ENCODE measurements at places on chromosomes 2 and 18. TPM values are rescaled to one million over a fixed set of nuclear protein-coding genes. Genes with fewer than 3 reads are reported as not detected.

C2orf49 gene
- 11.1 TPM for polyA plus RNA-seq

HOXD12 gene
- polyA plus RNA-seq = not detected

SERPINB3 gene
- polyA plus RNA-seq = not detected

CROCC2 gene
- polyA plus RNA-seq = not detected

- no peak for DNase-seq
These were observed 4.3 kb upstream of the ARHGEF4 start for GRCh38 chr2:130832296-130832940.

DNA sequence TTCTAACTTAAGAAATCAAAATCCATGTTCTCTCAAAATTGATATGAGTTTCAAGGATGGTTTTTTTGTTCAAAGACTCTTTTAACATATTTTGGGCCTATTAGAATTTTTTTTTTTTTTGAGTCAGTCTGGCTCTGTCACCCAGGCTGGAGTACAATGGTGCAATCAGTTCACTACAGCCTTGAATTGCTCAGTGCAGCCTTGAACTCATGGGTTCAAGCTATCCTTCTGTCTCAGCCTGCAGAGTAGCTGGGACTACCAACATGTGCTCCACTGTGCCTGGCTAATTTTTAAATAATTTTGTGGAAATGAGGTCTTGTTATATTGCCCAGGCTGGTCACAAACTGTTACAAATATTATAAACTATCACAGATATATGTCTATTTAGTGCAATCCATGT lies 40.6 kb upstream of the RBMS1 start:
- no peak for DNase-seq

DNA sequence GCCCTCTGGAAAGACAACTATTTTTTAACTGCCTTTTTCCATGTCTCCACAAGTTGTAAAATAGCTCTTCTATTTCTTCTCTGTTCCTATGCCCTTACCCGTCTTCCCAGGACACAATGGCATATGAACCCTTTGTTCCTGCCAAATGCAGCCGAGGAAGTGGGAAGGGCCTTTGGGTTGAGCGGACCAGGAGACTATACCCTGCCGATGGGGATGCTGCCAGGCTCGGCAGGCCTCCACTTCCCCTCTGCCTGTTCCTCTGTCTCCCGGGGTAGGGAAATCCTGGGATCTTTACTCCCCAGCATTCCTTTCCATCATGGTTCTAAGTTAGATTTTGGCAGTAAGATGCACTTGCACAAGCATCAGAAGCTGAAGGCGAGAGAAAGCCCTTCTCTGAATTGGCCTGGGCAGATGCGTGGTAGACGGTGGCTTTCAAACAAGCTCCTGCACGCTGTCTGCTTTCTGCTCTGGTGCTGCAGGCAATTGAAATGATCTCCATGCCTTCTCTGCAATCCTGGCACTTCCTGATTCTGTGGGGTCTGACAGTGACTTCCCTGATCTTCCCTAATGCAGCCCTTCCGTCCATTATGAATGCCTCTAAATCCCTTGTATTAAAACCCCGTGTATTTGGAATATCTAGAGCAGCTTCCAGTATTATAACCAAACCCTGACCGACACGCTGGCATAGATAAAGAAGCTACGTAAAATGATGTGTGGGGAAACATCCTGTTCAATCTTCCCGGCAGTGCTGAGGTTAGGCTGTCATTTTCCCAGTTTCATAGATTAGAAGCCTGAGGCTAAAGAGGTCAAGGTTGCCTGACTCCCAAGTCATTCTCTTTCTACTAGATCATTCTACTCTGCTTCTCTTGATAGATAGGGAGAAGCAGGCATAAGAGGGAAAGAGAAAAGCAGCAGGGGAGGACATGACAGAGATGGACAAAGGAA lies 69.8 kb downstream of the MCFD2 start:
- DNase-seq = no peak

- no peak for DNase-seq
These were observed 113.9 kb downstream of the PTPN4 start for GRCh38 chr2:119873350-119874315.

- DNase-seq = no peak
These were observed 157.6 kb downstream of the ATAD2B start for GRCh38 chr2:23769364-23769763.

Measured in immature natural killer cell (primary cell).